Stimulated activated CD4-positive, alpha-beta T cell treated with anti-CD3 and anti-CD28 coated beads, Interleukin-4, amount 100 ng/mL, for 24 hours (primary cell): ENCODE measurements at places on chromosomes 7 and 10.

DNA sequence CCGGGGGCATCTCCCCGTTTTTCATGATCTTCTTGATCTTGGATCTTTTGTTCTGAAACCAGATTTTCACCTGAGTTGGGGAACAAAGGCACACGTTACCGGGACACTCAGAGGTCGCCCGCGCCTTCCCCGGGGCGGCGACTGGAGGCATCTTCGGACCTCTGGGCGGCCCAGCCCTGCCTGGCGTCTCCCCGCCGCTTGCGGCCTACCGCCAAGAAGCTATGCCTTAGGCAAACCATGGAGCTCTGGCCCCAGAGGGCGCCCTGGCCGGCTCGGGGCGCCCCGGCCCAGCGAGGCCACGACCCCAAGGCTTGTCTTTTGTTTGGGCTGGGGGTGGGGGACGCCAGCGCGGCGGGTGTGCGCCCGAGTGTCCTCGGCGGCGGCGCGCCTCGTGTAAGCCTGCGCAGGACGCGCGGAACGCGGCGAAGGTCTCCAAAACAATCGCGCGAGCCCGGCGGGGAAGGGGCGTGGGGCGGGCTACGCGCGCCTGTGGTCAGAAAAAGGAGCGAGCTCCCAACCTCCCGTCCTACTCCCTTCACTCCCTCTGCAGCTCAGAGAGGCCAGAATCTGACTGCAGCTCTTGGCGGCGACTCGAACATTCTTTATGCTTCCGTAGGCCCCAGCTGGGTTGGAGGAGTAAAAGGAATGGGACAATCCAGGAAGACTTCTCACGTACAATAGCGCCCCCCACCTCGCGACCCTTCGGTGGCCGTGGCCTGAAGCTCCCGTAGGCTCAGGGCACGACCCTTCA is 3.5 kb downstream of the DLX5 start:
- DNase-seq = no peak

- no peak for DNase-seq
Measured at GRCh38 chr7:116087984-116088383, 57.4 kb upstream of the TFEC start.

DNA sequence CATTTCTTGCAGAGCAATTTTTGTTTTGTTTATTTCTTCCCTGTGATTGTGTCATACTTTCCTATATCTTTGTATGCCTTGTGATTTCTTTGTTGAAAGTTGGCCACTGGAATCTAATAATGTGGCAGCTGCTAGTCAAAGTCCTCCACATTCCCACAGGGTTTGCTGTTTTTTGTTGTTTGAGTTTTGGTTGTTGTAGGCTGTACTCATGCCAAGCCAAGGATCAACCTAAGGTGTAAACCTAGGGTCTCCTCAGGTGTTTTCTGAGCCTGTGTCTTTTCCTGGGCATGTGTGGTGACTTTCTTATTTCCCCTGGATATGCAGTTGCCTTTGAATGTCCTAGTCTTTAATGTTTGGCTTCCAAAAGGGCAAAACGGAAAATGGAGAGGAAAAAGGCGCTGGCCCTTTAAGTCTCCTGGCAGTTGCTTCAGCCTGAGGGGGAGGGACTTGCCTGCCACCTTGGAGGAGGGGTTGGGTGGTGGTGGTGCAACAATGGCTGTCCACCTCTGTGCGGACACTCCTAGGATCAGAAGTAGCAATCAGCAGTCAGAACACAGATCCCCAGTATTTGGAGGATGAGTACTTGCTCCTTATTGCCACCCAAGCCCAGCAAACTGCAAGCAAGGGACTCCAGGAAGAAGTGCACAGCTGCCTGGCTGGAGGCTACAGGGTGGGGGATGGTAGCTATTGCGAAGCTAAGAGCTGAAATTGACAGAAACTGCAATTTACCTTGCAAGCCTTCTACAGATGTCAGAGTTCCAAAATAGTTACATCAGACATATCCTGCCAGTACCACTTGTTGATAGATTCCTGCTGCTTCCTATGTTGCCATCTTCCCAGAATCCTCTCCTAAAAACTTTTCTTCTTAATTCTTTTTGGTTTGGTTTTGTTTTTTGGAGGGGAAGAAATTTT is 5.6 kb upstream of the ZNF518A start:
- DNase-seq = no peak

DNA sequence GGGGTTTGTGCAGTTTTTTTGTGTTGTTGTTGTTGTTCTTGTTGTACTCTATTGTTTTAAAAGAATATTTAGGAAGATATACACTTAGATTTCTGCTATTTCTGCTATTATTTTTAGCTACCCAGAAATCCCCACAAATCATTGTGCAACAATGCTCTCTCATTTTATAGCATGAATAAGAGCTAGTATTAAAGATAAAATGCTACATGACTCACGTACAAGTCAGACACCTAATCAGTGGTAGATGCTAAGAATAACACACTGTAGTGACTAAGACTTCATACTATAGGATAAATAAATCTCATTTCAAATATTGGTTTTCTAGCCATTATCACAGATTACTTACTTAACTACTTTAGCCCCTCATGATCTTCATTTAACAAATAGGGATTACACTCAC is 920.5 kb downstream of the KCNMA1 start:
- no peak for DNase-seq
